ENCODE measurements at places on chromosomes 7 and 10.

- DNase-seq, result no peak
These were observed 85.3 kb downstream of the CUL1 start for GRCh38 chr7:148783801-148784527.

DNA sequence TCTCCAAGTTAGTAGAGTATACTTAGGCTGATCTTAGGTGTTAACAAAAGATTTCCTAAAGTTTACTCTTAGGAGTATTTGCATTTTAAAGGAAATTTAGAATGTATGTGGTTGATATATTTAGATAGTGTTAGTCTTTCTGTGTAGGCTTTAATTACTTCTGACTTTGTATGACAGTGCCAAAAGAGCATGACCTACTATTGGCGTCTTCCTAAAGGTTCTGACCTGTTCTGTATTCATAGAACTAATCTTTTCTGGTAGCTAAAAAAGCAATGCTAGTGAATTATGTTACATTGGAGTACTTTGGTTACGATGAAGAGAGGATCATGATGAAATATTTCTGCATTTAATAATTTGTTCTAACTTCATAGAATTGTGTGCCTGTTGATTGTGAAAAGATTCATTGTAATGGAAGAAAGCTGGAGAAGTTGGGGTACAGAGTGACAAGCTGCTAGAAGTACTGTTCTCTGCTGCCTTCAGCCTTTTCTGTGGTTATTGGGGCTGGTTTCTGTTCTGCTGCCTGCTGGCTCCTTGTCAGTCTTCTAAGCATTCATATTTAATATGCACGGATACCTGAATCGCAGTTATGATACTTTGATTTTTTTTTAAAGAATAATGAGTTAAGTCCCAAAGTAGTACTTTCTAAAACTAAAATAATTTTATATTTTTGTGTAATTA is 13.2 kb downstream of the WAC start:
- no peak for DNase-seq

GRCh38 chr10:62093863-62094291 is 174.8 kb downstream of the RTKN2 start:
- DNase-seq, result peak; percentile 65

GRCh38 chr7:23476286-23477156 is 6.2 kb upstream of the IGF2BP3 start:
- no peak for DNase-seq

DNA sequence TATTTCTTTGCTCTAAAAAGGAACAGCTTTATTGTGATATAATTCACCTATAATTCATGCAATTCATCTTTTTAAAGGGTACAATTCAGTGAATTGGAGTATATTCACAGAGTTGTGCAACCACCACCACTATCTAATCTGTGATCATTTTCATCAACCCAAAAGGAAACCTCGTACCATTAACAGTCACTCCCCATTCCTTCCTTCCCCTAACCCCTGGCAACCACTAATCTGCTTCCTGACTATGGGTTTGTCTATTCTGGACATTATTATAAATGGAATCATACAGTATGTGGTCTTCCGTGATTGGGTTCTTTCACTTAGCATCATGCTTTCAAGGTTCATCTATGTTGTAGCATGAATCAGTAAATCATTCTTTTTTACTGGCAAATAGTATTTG is 52.3 kb downstream of the MKI67 start:
- no peak for DNase-seq

All from HT1080 (cell line).